ENCODE measurements at places on chromosomes 4 and X. TPM values are rescaled to one million over a fixed set of nuclear protein-coding genes. Genes with fewer than 3 reads are reported as not detected.

GRCh38 chr4:153227469-153228075, 23.3 kb downstream of the TRIM2 start:
- no peak for DNase-seq

- DNase-seq: no peak
Measured at GRCh38 chr4:86497980-86498862, 95.9 kb upstream of the PTPN13 start.

DNA sequence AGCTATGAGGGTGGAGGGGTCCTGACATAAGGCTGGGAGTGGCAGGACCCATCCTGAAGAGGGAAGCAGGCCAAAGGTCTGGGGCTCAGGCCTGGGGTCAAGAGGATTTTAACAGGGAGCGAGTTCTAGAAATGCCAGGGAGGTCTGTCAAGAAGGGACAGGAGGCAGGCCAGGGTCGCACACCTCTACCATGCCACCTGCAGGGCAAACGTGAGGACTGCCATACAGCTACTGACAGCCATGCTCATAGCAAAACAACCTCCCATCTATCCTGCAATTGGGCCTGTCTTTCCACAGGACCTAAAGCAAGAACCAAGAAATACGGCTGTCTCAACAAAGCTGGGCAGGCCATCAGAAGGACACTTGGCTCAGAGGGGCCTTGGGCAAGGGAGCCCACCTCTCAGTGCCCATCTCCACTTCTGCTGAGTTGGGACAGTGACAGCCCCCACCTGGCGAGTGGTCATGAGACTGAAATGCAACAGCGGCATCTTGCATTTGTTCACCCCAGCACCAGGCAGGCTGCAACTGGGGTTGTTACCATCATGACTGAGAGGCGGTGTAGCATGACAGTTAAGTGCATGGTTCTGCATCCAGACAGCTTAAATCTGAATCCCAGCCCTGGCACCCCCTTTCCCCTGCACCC, 92.7 kb downstream of the WFS1 start:
- DNase-seq: no peak

DNA sequence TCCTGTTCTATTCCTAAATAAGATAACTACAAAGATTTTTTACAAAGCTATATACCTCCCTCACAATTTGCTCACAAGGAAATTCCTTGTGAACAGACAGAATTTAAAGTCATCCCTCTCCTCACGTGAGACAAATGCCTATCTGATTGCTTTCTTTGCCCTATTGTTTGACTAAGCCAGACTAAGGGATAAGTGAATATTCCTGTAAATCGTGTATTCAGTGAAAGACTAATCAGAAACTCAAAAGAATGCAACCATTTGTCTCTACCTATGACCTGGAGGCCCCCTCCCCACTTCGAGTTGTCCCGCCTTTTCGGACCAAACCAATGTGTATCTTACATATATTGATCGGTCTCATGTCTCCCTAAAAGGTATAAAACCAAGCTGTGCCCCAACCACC, 15.3 kb upstream of the ZBTB33 start:
- DNase-seq: no peak

- no peak for DNase-seq
Measured at GRCh38 chr4:184447664-184448063, 26.7 kb downstream of the IRF2 start.

DNA sequence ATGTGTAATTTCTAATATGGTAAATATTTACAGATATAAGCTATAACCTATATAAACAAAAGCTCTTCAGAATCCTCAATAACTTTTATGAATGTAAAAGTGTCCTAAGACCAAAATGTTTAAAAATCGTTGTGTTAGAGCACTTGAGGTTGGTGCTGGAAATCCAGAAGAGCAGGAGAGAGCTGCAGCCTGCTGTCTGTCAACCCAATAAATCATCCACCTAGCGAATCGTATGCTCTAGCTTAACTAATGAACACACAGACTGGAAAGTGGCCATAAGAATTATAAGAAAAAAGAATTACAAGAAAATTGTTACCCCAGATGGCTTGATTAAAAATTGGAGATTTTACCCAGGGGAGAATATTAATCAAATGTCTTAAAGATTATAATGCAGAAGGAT, 17.0 kb downstream of the CFAP97 start:
- DNase-seq: no peak

DNA sequence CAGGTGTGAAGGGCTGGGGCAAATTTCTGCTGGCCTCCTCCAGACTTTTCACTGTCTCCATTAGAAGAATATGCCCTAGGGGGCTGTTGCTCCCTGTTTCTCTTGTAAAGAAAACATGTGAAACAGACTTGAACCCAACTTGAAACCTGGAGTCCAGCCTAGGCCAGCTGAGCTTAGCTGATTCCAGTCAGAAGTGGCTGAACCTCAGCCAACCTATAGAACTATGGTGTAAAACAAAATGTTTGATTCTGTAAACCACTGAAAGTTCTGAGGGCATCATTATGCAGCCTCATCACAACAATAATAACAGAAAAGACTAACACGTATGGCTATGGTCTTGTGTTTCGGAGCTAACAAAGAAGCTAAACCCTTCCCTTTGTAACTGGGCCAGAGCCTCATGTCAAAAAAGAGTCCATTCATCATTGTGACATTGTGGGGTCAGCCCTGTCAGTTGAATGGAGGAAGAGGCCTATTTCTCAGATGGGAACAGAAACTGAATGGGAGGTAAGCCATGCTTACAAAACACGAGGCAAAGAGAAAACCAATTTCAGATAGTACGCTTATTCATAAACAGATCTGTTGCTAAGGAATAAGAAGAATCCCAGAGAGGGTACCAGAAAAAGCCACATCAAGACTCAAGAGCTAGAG, 34.1 kb downstream of the SETD7 start:
- no peak for DNase-seq

- no peak for DNase-seq
Measured at GRCh38 chr4:16415751-16416150, 189.5 kb upstream of the TAPT1 start.

DNA sequence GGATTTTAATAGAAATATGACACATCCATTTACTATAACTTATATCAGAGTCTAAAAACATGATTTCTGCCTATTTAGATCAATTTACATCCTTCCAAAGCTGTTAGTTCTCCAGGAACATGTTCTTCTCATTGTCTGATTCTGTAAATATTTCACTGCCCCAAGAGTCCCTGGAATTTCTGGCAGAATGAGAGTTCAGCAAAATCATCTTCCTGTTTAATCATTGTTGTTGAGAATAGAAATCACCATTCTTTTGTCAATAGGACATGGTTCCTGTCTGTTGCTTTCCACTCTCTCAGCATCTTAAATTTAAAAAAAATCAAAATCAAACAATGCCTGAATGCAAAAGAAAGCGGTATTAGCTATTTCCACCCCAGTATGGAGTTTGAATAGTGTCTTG, 172.8 kb upstream of the FRMPD4 start:
- no peak for DNase-seq

- DNase-seq: no peak
Measured at GRCh38 chrX:74507191-74507590, 85.9 kb downstream of the SLC16A2 start.

- DNase-seq: no peak
Measured at GRCh38 chrX:124555036-124555595, 208.8 kb downstream of the SH2D1A start.

GRCh38 chr4:158966091-158966490, 136.8 kb upstream of the RAPGEF2 start:
- DNase-seq: no peak

DNA sequence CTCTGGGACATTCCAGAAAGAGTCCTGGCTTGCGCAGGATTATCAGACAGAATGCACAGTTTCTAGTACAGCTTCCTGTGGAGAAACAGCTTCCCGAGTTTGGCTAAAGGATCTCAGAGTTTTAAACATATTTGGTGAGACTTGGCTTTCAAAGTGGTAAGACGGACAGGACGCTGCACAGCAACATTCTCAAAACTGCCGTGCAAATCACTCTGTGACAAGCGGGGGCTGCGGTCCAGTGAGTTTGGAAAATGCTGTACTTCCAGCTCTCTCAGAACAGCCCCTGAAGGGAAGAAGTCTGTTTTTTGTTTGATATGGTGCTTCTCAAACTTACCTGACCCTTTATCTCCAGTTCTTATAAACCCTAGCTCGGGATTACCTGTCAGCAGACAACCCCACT, 18.1 kb downstream of the LGI2 start:
- no peak for DNase-seq

- no peak for DNase-seq
Measured at GRCh38 chrX:146241902-146242301, 424.3 kb downstream of the SLITRK2 start.

DNA sequence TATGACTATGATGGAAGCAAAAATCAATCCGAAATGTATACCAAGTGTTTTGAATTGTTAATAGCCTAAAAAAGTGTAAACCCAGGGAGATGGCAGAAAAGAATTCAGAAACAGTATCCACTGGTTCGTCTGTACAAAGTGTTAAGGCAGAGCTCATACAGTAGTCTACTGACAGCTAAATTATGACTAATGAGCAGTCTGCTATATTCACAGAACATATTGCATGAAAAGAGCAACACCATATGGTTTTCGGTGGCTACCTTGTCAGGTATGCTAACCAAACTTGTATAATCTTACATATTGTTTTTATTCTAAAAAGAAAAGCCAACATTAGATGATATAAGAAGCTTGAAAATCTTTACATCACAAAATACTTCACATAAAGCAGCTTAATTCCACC, 18.5 kb downstream of the EPHA5 start:
- DNase-seq: no peak

GRCh38 chrX:2811271-2811670, 17.5 kb upstream of the GYG2 start:
- DNase-seq: no peak

- DNase-seq: no peak
Measured at GRCh38 chr4:168712316-168712890, 215.6 kb downstream of the PALLD start.

DNA sequence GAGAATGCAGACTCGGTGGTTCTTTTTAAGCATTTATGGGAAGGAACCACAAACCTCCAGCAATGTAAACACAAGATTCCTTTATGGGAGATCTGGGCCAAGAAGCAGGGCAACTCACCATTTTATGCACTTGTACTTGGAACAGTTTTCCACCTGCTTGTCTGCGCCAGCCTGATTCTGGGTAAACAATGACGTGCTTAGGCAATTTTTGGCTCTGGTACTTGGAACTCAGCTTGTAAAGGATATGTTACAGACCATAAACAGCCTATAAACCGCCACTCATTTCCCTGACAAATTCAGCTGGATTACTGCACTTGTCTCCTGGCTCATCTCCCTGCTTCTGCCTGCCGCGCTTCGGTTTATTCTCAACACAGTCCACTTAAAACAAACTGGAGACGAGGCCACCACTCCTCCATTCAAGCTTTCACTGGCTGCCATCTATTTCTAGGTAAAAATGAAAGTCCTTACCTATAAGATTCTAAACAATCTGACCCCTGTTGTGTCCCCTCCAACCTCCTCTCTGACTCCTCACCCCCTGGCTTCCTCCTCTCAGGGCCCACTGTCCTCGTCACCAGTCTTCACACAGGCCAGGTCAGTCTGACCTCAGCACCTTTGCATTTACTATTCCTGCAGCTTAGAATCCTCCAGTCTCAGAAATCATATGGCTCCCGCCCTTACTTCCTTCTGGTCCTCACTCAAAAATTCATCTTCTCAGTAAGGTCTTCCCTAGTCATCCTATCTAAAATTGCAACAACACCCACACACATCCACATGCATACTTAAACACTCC, 205.9 kb upstream of the GALNT7 start:
- peak; percentile 62 for DNase-seq

DNA sequence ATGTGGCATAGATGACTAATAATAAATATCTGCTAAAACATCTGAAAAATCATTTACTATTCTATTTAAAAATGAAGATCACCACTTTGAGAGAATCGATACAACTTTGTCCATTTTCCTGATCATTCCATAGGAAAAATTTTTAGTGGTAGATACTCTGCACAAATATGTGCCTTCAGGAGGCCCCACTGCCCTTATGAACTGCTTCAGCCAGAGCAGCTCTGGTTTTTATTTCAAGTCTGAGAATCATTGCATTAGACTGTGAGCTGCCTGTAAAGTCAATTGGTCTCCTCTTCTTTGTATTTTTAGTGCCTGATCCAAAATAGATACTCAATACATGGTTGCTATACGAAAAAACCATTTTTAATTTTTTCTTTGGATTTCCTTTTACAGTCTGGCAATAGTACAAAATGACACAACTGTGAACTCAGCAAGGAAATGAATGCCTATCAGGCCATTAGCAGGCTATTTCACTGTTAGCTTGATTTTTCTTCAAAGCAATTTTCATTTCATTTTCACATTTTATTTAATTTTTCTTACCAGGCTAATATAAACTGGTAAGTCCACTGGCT, 69.1 kb downstream of the SHISA3 start:
- DNase-seq: no peak

OSTC gene
- 70.9 TPM for total RNA-seq

ABCB7 gene
- total RNA-seq: 20.7 TPM

SH3RF1 gene
- 33.2 TPM for total RNA-seq

LEF1 gene
- total RNA-seq: 20.7 TPM

CCDC158 gene
- total RNA-seq: 1.7 TPM

FAAH2 gene
- total RNA-seq: 9.1 TPM

HS6ST2 gene
- 6.8 TPM for total RNA-seq

CPZ gene
- total RNA-seq: 7.4 TPM

CT47A1 gene
- total RNA-seq: not detected

ENAM gene
- 0.05 TPM for total RNA-seq

CXCL3 gene
- total RNA-seq: not detected

PAGE5 gene
- total RNA-seq: not detected

Measured in ureter (tissue), 1 donor.